ENCODE measurements at places on chromosomes 4 and X.

GRCh38 chr4:76280488-76281441 is 25.8 kb upstream of the STBD1 start:
- H3K4me1 ChIP-seq, result no peaks in the 10 kb centered on the region
- no peaks in the 10 kb centered on the region for H3K36me3 ChIP-seq
- H3K4me3 ChIP-seq, result no peak overlapping the region
- no peak overlapping the region for H3K27ac ChIP-seq

DNA sequence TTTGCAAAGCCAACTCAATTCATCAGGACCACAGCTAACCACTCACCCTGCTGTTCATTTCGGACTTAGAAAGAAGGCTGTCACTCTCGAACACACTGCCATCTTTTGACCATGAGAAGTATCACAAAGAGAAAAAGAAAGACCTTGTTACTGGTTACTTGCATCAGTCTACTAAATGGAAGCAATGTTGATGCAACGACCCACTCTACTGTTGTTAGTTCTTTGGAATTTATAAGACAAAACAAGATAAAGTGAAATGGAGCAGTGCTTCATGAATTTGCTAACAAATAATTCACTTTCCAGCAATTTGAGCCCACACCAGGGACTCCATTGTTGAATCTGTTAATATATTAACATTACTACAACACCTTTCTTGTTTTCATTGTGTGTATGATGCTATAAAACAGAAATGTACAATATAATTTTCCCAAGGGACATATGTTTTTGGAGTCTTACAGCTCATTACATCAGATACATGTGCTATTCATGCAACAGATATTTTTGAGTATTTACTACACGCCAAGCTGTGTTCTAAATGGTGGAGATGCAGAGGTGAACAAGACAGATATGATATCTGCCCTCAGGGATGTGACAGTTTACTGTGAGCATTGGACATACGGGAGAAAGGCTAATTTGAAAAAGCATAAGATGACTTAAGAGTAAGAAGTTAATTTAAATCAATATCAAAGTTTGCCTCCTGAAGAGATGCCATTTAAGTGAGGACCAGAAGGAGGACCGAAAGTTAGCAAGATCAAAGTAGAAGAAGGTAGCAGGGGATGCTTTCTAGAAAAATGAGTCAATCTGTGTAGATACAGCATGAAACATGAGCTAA is 87.2 kb downstream of the AREG start:
- no peak overlapping the region for H3K4me3 ChIP-seq
- H3K4me1 ChIP-seq, result no peaks in the 10 kb centered on the region
- H3K36me3 ChIP-seq, result no peaks in the 10 kb centered on the region
- no peak for DNase-seq
- H3K27ac ChIP-seq, result no peak overlapping the region

GRCh38 chr4:128468123-128468989 is 180.7 kb upstream of the PGRMC2 start:
- no peaks in the 10 kb centered on the region for H3K27me3 ChIP-seq
- peaks cover 30% of the 10 kb centered on the region for H3K4me1 ChIP-seq
- peak overlapping the region; percentile 56 for H3K4me3 ChIP-seq
- H3K27ac ChIP-seq, result peak overlapping the region; percentile 72
- peak; percentile 38 for DNase-seq

- no peaks in the 10 kb centered on the region for H3K27me3 ChIP-seq
- no peak overlapping the region for H3K27ac ChIP-seq
- no peaks in the 10 kb centered on the region for H3K4me1 ChIP-seq
Measured at GRCh38 chrX:15679246-15679645, 14.6 kb upstream of the CLTRN start.

GRCh38 chrX:21376636-21377035 is 2.4 kb downstream of the CNKSR2 start:
- H3K27me3 ChIP-seq, result no peaks in the 10 kb centered on the region
- no peaks in the 10 kb centered on the region for H3K36me3 ChIP-seq
- no peak overlapping the region for H3K27ac ChIP-seq

DNA sequence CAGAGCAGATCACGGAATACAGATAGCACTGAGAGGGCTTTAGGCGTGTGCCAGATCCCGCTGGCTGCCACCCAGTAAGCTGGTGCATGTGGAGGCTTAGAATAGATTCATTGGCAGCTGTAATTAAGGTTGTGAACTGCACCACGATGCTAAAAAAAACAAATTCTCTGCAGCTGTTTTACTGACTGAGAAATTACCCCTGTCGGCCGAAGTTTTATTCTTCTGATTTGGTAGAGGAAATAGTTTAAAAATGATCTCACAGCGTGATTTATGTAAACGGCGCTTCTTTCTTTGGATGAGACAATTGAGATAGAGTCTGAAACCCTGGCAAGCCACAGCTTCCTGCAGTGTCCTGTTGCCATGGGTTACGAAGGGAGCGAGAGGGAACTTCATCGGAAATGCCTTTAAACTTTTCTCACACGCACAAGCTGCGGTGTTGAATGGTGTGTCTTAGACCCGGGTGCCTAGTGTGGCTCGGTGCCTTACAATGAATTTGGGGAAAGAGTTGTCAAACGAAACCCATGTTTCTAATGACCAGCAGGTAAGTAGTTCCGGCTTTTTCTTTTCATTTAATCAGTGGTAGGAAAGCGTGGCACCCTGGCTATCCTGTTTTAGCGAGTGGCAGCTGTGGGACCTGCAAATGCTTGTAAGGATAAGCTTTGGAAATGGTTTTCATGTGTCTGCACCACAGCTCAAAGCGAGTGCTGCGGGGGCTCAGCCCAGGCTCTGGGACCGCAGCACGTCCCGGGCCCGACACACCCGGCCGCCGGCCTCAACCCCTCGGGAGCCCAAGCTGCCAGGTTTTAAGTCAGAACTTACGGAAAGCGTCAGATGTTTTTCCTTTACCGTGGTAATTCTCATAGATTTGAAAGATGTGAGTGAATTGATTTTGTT is 71.7 kb upstream of the HGFAC start:
- H3K27me3 ChIP-seq, result no peaks in the 10 kb centered on the region
- H3K4me1 ChIP-seq, result peaks cover 21% of the 10 kb centered on the region
- peak overlapping the region; percentile 69 for H3K4me3 ChIP-seq
- DNase-seq, result no peak
- no peak overlapping the region for H3K27ac ChIP-seq

- no peak for DNase-seq
- H3K27ac ChIP-seq, result no peak overlapping the region
- H3K27me3 ChIP-seq, result no peaks in the 10 kb centered on the region
- no peak overlapping the region for H3K4me3 ChIP-seq
- H3K36me3 ChIP-seq, result no peaks in the 10 kb centered on the region
Measured at GRCh38 chr4:4182835-4183568, 43.7 kb downstream of the OTOP1 start.

DNA sequence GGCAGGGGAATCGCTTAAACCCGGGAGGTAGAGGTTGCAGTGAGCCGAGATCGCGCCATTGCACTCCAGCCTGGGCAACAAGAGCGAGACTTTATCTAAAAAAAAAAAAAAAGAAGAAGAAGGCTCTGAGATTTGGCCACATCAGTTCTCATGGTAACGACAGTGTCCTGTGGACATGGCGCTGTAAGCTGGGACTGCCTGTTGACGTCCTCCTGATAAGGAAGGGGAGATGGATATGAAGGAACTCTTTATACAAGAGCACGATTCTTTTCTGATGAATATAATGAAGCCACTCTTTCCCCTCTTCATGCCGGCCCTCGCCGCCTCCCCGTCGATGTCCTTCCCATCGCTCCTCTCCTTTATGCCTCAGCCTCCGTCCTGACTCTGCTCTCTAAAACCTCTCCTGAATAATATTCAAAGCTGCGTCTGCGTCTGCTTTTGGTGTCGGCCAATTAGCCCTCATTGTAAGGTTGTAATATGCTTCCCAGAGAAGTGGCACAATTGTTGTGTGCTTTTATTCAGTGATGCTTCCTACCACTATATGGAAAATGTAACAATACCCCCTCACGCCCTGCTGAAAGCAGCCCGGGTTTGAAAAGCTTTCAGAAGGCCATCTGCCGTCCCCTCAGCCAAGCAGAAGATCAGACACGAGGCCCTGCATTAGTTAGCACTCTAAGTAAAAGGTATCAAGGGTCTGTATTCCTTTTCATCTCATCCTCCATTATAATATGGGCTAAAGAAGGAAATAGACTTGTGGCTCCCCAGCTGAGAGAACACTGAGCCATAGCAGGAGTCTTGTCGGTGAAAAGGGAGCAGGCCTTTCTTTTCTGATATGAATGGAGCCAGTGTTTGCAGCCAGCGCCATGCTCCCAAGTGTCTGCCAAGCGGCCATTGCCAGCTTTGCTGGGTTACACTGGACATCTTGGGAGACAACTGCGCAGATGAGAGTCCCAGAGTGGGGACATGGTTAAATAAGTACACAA is 22.1 kb upstream of the SCOC start:
- no peaks in the 10 kb centered on the region for H3K36me3 ChIP-seq
- H3K4me3 ChIP-seq, result no peak overlapping the region
- no peaks in the 10 kb centered on the region for H3K4me1 ChIP-seq
- DNase-seq, result no peak
- no peak overlapping the region for H3K27ac ChIP-seq
- no peaks in the 10 kb centered on the region for H3K27me3 ChIP-seq

GRCh38 chr4:3346146-3346545 is 53.3 kb downstream of the RGS12 start:
- H3K27ac ChIP-seq, result no peak overlapping the region
- no peaks in the 10 kb centered on the region for H3K4me1 ChIP-seq
- H3K4me3 ChIP-seq, result no peak overlapping the region
- H3K27me3 ChIP-seq, result no peaks in the 10 kb centered on the region

- peak overlapping the region; percentile 35 for H3K4me3 ChIP-seq
- H3K36me3 ChIP-seq, result peaks cover 4% of the 10 kb centered on the region
- H3K27me3 ChIP-seq, result no peaks in the 10 kb centered on the region
- no peak for DNase-seq
- peaks cover 43% of the 10 kb centered on the region for H3K4me1 ChIP-seq
Measured at GRCh38 chr4:6991771-6992557, 51.2 kb upstream of the TADA2B start.

- no peaks in the 10 kb centered on the region for H3K4me1 ChIP-seq
- H3K27ac ChIP-seq, result no peak overlapping the region
- DNase-seq, result no peak
- H3K36me3 ChIP-seq, result no peaks in the 10 kb centered on the region
- no peak overlapping the region for H3K4me3 ChIP-seq
- no peaks in the 10 kb centered on the region for H3K27me3 ChIP-seq
Measured at GRCh38 chr4:183328832-183329231, 6.6 kb upstream of the CLDN24 start.

- no peak overlapping the region for H3K4me3 ChIP-seq
- DNase-seq, result no peak
- no peaks in the 10 kb centered on the region for H3K4me1 ChIP-seq
- no peaks in the 10 kb centered on the region for H3K36me3 ChIP-seq
- no peak overlapping the region for H3K27ac ChIP-seq
Measured at GRCh38 chrX:22959204-22959920, 40.4 kb upstream of the DDX53 start.

DNA sequence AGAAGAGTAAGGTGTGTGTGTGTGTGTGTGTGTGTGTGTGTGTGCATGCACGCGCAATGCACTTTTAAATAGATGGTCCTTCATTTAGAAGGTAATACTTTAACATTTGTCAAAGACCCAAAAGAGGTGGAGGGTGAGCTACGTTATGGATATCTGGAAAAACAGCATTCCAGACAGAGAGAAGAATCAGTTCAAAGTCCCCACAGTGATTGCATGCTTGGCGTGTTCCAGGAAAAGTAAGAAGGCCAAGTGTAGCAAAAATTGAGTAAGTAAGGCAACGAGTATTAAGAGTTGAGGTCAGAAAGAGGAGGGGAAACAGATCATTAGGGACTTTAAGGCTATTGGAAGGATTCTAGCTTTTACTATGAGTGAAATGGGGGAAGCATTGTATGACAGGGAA is 21.9 kb upstream of the GABRE start:
- H3K27me3 ChIP-seq, result no peaks in the 10 kb centered on the region
- no peaks in the 10 kb centered on the region for H3K36me3 ChIP-seq
- no peak for DNase-seq
- H3K4me1 ChIP-seq, result no peaks in the 10 kb centered on the region
- H3K4me3 ChIP-seq, result no peak overlapping the region

- no peak overlapping the region for H3K27ac ChIP-seq
- DNase-seq, result no peak
- no peak overlapping the region for H3K4me3 ChIP-seq
Measured at GRCh38 chrX:1323315-1323714, 13.3 kb upstream of the IL3RA start.

- no peak overlapping the region for H3K4me3 ChIP-seq
- H3K36me3 ChIP-seq, result no peaks in the 10 kb centered on the region
- H3K27me3 ChIP-seq, result no peaks in the 10 kb centered on the region
- DNase-seq, result no peak
- H3K27ac ChIP-seq, result no peak overlapping the region
Measured at GRCh38 chr4:67055319-67055718, 490.0 kb downstream of the CENPC start.

GRCh38 chr4:111022758-111023157 is 399.9 kb upstream of the PITX2 start:
- H3K4me1 ChIP-seq, result no peaks in the 10 kb centered on the region
- no peak overlapping the region for H3K4me3 ChIP-seq
- H3K27me3 ChIP-seq, result no peaks in the 10 kb centered on the region
- H3K27ac ChIP-seq, result no peak overlapping the region
- no peak for DNase-seq

DNA sequence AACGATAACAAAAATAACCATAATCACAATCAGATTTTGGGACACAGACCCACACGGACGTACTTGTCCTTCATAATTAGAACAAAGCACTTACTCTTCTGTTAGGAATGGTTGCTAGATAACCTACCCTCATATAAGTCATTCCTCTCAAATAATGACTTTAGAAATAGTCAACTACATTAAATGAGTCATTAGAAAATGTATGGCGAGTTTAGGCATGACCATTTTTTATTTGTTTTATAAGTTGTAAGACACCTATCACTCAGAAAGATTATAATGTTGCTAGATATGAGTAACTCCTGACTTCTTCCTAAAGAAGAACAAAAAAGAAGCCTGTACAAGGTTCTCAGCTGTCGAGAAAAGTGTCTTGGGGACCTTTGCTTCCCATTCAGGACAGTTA is 1637.5 kb upstream of the PCDH7 start:
- no peak overlapping the region for H3K4me3 ChIP-seq
- no peaks in the 10 kb centered on the region for H3K4me1 ChIP-seq
- no peak overlapping the region for H3K27ac ChIP-seq
- no peaks in the 10 kb centered on the region for H3K27me3 ChIP-seq
- DNase-seq, result no peak
- H3K36me3 ChIP-seq, result no peaks in the 10 kb centered on the region

DNA sequence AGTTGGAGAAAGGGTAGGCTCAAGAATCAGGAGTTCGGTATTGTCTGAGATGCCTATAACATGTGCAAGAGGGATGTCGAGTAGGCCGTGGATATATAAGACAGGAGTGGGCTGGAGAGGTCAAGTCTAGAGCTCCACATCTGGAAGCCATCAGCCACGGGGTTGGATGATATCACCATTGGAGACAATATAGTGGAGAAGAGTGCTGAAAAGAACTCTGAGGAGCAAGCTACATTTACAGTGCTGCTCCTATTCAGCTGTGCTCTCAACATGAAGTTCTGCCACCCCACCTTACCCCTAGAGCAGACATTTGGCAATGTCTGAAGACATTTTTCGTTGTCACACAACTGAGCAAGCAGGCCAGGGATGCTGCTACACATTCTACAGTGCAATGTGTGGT is 20.9 kb upstream of the PLAC1 start:
- no peak overlapping the region for H3K4me3 ChIP-seq
- H3K27me3 ChIP-seq, result no peaks in the 10 kb centered on the region
- no peak for DNase-seq
- H3K36me3 ChIP-seq, result no peaks in the 10 kb centered on the region

GRCh38 chrX:130158311-130158710 is 7.3 kb downstream of the AIFM1 start:
- H3K4me1 ChIP-seq, result no peaks in the 10 kb centered on the region
- no peaks in the 10 kb centered on the region for H3K36me3 ChIP-seq
- no peak overlapping the region for H3K27ac ChIP-seq
- no peak for DNase-seq

GRCh38 chr4:180219080-180219479 is 2024.1 kb upstream of the TENM3 start:
- H3K27me3 ChIP-seq, result no peaks in the 10 kb centered on the region
- H3K27ac ChIP-seq, result no peak overlapping the region
- no peak overlapping the region for H3K4me3 ChIP-seq
